Adrenal gland (tissue), 19 donors: ENCODE measurements at places on chromosomes 1 and 21. TPM values are rescaled to one million over a fixed set of nuclear protein-coding genes. Genes with fewer than 3 reads are reported as not detected.

GRCh38 chr1:178060789-178061556 is 32.9 kb upstream of the RASAL2 start:
- DNase-seq = no peak

DNA sequence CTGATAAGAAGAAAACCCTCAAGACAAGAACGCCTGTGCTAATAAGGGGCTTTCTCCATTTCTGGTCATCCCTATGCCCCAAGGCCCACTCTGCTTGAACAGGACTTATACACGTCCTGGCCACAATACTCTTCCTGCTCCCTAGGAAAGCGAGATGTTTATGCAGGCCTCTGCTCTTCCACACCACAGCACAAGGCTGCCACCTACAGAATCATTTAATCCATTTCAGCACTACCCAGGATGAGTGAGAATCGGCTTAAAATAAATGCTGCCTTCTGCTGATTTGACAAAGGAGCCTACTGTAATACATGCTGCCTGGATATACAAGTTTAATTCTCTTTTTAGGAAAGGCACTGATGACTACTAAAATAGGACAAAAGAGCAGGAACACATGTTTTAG is 29.4 kb downstream of the FRRS1 start:
- DNase-seq = peak; percentile 50

- DNase-seq = peak; percentile 85
These were observed 26.7 kb upstream of the RBM15 start for GRCh38 chr1:110312188-110313121.

DNA sequence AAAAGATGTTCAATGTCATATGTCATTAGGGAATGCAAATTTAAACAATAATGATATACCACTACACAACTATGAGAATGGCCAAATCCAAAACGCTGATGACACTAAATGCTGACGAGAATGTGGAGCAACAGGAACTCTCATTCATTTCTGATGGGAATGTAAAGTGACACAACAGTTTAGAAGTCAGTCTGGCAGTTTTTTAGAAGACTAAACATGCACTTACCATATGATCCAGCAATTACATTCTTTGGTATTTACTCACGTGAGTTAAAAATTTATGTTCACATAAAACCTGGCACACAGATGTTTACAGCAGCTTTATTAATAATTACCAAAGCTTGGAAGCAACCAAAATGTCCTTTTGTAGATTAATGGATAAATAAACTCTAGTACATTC is 110.4 kb upstream of the C1orf21 start:
- DNase-seq = no peak

GRCh38 chr1:221419513-221420095 is 322.3 kb downstream of the DUSP10 start:
- DNase-seq = no peak

- DNase-seq = no peak
These were observed 248.9 kb downstream of the KCNJ6 start for GRCh38 chr21:37667380-37667779.

- DNase-seq = no peak
These were observed 12.8 kb downstream of the ETNK2 start for GRCh38 chr1:204139088-204139487.

DNA sequence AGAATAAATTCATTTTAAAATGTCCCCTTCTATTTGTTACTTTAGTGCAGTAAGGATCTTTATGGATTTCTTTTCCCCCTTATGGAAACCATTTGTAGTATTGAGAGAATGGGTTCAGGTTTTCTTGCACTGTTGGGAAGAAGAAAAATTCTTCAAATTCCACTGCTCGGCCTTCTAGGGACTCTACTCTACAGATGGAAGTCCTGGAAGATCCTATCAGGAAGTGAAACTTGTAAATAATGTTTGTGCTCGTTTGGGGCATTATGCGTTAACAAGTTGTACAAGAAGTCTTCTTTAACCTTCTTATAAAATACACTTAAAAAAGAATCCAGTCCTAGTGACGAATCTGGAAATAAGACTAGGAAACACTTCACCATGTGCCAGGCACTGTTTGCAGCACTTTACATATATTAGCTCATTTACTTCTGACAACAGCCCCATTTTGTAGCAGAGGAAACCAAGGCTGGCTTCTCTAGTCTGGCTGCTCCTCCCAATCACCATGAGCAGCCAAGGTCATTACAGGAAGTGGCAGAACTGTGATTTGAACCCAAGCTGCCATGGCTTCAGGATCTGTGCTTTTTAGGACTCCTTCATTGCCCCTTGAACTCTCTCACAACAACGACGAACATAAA is 11.8 kb downstream of the LRRC8D start:
- no peak for DNase-seq

DNA sequence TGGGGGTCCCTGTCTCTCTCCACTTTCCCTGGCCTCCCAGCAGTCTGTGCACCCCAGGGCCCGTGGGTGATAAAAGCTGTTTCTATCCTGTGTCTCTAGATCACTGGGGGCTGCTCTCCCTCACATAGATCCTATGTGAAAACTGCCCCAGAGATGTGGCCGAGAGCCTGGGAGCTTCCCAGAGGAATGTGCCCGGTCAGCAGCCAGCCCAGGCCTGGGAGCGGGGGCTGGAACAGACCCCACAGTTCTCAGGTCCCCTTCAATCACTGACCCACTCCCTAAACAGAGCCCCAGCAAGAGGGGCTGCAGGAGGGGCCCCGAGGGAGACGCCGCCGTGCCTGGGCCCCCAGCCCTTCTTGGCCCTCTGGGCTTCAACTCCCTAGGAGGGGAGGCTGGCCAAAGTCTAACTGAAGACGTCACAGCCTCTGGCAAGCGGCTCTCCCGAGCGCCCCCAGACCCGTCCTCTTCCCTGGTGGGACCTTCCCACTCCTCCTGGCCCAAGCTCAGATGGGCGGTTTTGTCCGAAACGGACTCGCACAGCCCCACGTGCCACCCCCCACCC is 403 bp downstream of the MXRA8 start:
- no peak for DNase-seq

GRCh38 chr1:158951956-158952355 is 20.6 kb downstream of the PYHIN1 start:
- no peak for DNase-seq

DNA sequence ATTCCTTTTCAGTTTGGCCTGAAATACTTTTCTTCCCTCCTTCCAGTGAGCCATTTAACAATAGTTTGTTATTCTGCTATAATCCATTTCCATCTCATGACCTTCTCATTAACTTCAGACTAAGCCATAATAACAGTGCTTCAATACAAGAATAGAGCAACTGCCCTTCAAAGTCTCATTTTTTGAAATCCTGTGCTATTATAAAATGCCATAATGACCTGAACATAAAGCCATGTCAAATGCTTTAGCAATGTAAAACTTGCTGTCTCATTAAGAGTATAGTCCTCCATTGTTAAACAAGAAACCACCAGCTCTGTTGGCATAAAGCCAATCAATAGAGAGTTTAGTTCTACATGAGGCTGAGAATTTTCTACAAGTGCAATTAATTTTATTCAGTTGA is 9.6 kb upstream of the PIGK start:
- no peak for DNase-seq

- no peak for DNase-seq
These were observed 158.2 kb downstream of the BARHL2 start for GRCh38 chr1:90558754-90559378.

- no peak for DNase-seq
These were observed 186.5 kb downstream of the FASLG start for GRCh38 chr1:172845371-172845770.

GRCh38 chr1:20604678-20605077 is 15.8 kb downstream of the CDA start:
- no peak for DNase-seq

DNA sequence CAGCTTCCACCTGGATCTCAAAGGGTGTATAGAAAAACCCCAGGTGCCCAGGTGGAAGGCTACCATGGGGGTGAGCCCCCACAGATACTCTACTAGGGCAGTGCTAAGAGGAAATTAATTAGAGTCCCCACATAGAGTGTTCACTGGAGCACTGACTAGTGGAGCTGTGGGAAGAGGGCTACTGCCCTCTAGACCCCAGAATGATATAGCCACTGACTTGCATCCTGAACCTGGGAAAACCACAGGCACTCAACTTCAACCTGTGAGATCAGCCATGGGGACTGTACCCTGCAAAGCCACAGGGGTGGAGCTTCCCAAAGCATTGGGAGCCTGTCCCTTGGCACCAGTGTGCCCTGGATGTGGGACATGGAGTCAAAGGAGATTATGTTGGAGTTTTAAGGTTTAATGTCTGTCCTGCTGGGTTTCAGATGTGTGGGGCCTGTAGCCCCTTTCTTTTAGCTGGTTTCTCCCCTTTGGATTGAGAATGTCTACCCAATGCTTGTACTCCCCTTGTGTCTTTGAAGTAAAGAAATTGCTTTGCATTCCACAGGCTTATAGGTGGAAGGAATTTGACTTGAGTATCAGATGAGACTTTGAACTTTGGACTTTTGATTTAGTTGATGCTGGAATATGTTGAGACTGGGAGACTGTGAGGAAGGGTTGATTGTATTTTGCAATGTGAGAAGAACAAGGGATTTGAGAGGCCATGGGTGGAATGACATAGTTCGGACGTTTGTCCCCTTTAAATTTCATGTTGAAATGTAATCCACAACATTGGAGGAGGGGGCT is 31.8 kb upstream of the CDC14A start:
- DNase-seq = no peak

DNA sequence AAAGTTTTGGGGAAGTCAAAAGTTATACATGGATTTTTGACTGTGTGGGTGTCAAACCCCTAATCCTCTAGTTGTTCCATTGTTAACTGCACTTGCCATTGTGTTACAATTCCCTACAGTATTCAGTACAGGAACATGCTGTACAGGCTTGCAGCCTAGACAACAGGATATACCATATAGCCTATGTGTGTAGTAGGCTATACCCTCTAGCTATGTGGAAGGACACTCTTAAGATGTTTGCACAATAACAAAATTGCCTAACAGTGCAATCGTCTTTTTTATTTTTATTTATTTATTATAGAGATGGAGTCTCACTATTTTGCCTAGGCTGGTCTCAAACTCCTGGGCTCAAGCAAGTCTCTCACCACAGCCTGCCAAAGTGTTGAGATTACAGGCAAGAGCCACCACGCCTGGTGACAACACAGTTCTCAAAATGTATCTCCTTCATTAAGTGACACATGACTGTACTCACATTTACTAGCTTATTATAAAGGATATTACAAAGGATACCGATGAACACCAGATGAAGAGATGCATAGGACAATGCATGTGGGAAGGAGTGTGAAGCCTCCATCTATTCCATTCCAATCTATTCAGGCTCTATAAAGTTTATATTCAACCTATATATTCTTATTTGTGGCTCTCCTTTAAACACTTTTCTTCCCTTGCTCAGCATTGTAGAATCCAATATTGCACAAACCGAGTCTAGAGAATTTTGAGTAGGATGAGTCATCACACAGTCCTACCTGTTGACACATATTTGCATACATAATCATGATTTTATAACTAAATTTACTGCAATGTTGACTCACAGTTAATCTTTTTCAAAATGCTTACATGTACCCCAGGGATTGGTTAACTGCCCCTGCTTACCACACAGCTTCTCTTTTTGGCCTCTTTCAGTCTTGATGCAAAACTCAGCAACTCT is 28.4 kb upstream of the CEP350 start:
- DNase-seq = no peak

GRCh38 chr1:243563732-243564131 is 286.3 kb downstream of the AKT3 start:
- DNase-seq = no peak

GRCh38 chr1:180501865-180502360 is 464 bp downstream of the ACBD6 start:
- no peak for DNase-seq

- no peak for DNase-seq
These were observed 71.4 kb downstream of the MRPL39 start for GRCh38 chr21:25535849-25536248.

DNA sequence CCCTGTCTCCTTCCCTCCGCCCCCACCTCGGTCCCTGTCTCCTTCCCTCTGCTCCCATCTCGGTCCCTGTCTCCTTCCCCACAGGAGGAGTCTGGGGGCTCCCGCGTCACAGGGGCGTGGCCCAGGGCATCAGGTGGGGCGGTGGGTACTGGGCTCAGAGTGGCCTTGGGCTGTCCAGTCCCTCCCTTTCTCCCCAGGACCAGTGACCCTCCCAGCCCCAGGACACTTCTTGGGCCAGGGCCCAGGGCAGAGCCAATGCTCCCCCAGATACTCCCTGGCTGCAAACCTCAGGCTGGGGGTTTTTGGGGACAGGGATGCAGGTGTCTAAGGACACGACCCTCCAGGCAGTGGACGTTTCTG is 6.8 kb upstream of the RNF223 start:
- no peak for DNase-seq

DNA sequence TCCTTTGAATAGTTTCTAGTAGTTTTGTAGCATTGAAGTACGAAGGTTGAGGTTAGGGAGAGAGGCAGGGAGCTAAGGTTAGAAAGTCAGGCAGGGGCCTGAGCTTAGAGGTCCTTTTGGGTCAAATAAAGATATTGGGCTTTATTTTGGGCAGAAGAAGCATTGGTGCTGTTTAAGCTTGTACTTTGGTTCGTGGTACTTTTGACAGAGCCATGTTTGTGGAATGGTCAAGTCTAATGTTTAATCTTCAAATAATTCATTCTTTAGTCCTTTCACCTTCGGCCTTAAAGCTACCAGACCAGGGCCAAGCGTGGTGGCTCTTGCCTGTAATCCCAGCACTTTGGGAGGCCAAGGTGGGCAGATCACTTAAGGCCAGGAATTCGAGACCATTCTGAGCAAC is 12.5 kb downstream of the FGGY start:
- no peak for DNase-seq

DNA sequence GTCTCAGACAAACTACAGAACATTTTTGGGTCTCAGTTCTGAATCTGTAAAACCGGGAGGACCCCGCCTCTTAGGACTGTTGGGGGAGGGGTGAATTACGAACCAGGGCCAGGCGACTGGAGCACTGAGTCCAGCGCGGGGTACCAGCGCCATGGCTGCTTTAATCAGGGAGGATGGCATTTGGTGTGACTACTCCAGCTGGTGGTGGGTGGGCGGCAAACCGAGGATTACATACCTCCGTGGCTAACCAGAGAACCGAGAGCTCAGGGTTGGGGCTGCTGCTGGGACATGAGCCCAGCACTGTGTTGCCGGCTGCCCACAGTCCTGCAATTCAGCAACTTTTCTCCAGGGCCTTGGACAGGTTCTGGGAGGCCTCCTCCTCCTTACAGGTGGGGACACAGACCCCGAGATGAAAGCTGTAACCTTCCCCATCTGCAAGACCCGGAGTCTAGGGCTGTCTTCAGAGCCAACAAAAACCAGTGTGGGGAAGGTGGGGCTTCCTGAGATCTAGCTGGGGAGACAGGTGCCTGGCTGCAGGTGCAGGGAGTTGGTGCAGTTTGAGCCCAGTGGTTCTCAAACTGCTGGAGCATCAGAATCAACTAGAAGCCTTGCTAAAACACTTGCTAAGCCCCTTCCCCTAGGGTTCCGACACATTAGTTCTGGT is 273.5 kb downstream of the FOXD2 start:
- no peak for DNase-seq

The C1orf21 gene
- total RNA-seq = 88.1 TPM

The HSD17B7 gene
- 50.7 TPM for total RNA-seq

The NBPF11 gene
- 7.5 TPM for total RNA-seq

The APOBEC4 gene
- total RNA-seq = not detected

The WNT4 gene
- 7.1 TPM for total RNA-seq

The SPRR2A gene
- not detected for total RNA-seq

The FALEC gene
- not detected for total RNA-seq

The LSM10 gene
- 13.9 TPM for total RNA-seq

The TNFRSF25 gene
- 8.8 TPM for total RNA-seq

The RASSF5 gene
- total RNA-seq = 25.5 TPM

The S100A1 gene
- total RNA-seq = not detected

The S100A6 gene
- total RNA-seq = 609 TPM

The GPR89A gene
- 18.5 TPM for total RNA-seq

The ZP4 gene
- not detected for total RNA-seq

The GJB5 gene
- not detected for total RNA-seq

The APCS gene
- not detected for total RNA-seq

The LMX1A gene
- total RNA-seq = not detected

The NCAM2 gene
- 17.9 TPM for total RNA-seq
